ENCODE measurements at places on chromosomes 3 and 15.

- DNase-seq: no peak
These were observed 47.8 kb downstream of the GPD1L start for GRCh38 chr3:32154205-32154579.

DNA sequence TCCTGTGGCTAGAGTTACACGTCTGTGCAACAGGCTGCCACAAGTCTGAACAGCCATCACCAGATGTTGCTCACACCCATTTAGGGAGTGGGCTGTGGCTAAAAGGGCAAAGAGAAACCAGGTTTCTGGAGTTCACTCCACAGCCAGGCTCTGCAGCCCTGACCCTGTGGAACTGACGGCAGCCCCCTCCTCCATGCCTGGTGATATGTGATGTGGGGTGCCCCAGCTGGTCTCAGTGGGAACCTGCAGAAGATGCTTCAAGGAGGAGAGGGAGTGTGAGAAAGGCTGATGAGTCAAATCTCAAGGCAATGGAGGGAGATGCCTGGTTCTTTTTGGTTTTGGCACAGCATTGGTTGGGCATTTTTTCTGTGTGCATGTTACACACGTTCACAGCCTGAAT lies 130.6 kb downstream of the TPRA1 start:
- no peak for DNase-seq

DNA sequence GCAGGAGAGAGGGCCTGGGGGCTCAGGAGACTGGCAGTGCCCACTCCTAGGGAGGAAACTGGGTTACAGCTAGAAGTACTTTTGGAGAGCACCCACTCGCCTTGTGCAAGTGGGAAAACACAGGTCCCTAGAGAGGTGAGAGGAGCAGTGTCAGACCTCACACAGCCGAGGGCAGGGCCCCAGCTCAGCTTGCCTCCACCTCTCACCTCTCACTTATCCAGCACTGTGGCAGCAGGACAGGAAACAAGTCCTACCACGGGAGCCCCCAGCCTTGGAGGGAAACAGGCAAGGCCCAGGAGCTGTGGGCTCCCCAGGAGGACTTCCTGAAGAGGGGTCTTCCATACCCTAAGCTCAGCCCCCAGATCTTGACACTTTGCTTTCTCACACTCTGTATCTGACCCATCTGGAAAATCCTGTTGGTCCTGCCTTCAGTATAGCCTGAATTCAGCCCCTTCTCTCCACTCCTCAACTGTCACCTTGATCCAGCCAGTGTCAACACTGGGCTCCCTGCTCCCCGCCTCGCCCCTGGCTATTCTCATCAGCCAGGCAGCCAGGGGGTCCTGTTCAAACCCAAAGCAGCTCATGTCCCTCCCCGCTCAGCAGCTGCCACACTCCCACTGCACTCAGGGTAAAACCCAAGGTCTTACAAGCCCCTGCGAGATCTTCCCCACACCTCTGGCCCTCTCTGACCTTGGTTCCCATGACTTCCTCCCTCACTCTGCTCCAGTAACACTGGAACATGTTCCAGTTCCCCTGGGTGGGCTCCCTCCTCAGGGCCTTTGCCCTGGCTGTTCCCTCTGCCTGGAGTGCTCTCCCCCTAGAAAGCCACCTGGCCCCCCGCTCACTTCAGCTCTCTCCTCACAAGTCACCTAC lies 870 bp upstream of the TMEM40 start:
- no peak for DNase-seq

GRCh38 chr15:23762026-23762425 lies 74.9 kb upstream of the NDN start:
- DNase-seq: no peak

- DNase-seq: no peak
These were observed 53.0 kb upstream of the DAZL start for GRCh38 chr3:16658004-16658924.

- no peak for DNase-seq
These were observed 38.6 kb downstream of the BTLA start for GRCh38 chr3:112460519-112461195.

GRCh38 chr3:154775821-154776548 lies 304.1 kb upstream of the MME start:
- DNase-seq: no peak

DNA sequence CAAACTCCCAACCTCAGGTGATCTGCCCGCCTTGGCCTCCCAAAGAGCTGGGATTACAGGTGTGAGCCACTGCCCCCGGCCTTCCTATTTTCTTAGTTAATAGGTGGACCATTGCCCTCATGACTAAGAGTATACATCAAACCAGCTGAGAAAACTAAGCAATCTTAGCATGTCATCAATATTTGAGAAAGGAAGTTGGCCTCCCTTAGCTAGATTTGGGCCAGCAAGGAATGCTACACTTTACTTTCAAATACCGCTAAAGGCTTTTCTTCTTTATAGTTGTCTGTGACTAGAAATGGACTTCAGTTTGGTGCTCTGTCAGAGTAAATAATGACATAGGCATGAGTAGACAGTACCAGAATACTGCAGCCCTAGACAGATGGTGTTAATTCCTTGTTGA lies 199.3 kb downstream of the GAP43 start:
- DNase-seq: no peak

DNA sequence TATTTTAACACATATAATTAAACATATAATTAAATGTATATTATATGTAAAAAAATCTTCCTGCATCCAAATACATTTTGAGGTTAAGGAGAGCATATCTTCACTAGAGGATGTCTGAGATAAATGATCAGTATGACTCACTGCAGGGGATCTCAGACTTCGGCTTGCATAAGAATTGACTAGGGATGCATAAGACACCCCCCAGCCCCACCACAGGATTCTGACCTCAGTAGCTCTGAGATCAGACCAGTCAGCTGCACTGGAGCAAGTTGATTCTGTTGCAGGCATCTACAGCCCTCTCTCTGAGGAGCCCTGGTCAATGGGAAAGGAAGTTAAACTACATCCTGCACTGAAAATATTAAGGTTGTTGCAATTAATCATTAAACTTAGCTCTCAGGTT lies 29.0 kb upstream of the TBC1D21 start:
- no peak for DNase-seq

- DNase-seq: no peak
These were observed 24.4 kb downstream of the ONECUT1 start for GRCh38 chr15:52765785-52766184.

DNA sequence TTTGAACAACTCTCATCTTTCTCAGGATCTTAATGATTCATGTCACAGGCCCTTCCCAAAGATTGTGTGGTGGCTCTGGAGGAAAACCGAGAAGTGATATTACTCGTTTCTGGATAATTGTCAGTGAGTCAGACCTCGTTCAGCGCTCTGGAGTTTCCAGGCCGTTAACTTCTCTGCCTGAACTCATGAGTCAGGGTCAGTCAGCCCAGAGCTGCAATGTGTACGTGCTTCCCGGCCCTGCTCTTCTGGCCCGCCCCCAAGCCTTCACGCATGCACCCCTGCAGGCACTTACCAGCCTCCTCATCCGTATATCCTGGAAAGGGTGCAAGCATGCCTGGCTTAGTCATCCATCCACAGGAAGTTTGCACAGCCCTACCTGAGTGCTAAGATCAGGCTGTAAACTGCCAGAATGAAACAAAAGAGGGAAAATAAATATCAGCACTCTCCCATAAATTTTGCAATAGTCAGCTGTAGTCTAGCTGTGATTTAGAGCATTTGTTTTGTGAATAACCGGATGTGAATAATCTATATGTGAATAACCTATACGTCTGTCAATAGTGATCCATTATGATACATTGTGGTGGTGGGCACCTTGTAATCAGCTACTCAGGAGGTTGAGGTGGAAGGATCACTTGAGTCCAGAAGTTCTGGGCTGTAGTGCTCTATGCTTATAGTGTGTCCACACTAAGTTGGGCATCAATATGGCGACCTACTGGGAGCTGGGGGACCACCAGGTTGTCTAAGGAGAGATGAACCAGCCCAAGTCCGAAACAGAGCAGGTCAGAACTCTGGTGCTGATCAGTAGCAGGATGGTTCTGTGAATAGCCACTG lies 35.3 kb upstream of the SEMA4B start:
- no peak for DNase-seq

- DNase-seq: no peak
These were observed 1.4 kb upstream of the NDUFAF3 start for GRCh38 chr3:49020330-49021212.

All from stimulated activated CD8-positive, alpha-beta memory T cell treated with anti-CD3 and anti-CD28 coated beads, Interleukin-15, amount 100 ng/mL, for 24 hours (primary cell).